Natural killer cell (primary cell): ENCODE measurements at places on chromosomes 3 and 15. TPM values are rescaled to one million over a fixed set of nuclear protein-coding genes. Genes with fewer than 3 reads are reported as not detected.

DNA sequence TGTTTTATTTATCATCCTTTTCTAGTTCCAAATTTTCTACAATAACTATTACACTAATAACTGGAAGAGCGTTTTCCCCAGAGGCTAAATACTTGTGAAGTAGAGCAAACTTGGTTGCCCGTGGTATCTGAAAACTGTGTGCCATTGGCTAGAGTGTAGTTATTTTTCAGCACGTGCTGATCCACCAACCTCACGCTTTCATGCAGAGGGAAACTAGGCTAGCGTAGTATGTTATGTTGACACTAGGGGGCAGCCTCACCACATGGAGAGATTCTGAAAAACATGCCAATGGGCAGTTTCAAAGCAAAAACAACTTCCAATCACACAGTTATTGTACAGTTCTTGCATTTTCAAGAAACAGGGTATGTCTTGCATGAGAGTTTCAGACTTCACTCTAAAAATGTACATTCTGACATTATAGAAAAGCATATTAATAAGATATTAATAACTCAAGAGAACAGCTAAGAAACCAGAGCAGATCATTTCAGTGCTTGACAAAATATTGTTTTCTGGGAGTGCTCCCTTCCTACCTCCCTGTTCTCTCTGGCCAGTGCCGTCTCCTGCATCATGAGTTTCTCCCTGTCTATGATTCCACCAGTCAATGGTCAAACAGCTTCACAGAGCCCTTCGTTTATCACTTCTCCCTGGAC, 39.7 kb downstream of the SPATA12 start:
- no peak overlapping the region for H3K27ac ChIP-seq
- H3K4me3 ChIP-seq = no peak overlapping the region
- no peaks in the 10 kb centered on the region for H3K27me3 ChIP-seq
- no peaks in the 10 kb centered on the region for H3K36me3 ChIP-seq
- peak; percentile 31 for DNase-seq

The IL17RE gene
- total RNA-seq = 2.5 TPM

- no peaks in the 10 kb centered on the region for H3K27me3 ChIP-seq
- H3K4me3 ChIP-seq = no peak overlapping the region
- DNase-seq = no peak
- H3K36me3 ChIP-seq = no peaks in the 10 kb centered on the region
- no peak overlapping the region for H3K27ac ChIP-seq
- H3K4me1 ChIP-seq = no peaks in the 10 kb centered on the region
Measured at GRCh38 chr3:32313723-32314473, 75.4 kb downstream of the CMTM8 start.

The MYO5C gene
- total RNA-seq = 0.45 TPM

GRCh38 chr3:55906896-55907295, 419.8 kb upstream of the WNT5A start:
- DNase-seq = no peak
- H3K4me3 ChIP-seq = no peak overlapping the region
- no peak overlapping the region for H3K27ac ChIP-seq
- no peaks in the 10 kb centered on the region for H3K36me3 ChIP-seq

The THRB gene
- total RNA-seq = not detected

DNA sequence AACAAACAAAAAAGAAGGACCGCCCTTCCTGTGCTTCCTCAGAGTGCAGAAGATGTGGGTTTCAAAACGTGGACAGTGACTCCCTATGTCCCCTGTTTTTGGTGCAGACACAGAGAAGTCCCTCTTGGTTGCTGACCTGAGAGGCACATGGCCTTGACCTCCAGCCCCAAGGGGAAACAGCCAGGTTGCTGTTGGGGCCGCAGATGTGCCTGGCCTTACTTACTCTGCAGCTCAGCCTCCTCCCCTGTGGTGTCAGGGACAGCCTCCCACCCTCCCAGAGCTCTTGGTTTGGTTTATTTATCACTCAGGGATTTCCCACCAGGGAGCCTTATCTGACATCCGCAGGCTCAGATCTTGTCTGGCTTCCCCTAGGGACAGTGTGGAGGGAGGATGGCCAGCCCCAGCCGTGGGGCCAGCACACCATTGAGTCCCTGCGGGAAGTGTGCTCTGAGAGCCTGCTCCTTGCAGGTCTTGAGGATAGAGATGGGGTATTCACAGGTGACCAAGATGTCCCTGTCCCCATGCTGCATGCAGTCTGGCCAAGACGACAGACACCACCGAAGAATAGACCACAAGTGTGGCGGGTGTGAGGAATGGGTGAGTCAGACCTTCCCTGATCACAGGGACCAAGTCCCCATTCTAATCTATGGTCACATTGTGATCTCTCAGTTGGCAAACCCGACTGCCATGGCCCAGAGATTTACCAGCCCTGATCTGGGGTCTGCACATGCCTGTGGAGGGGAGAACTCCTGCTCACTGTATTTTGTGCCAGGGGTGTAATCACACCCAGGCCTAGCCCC, 134.3 kb upstream of the ABHD17C start:
- H3K4me1 ChIP-seq = peaks cover 11% of the 10 kb centered on the region
- DNase-seq = no peak
- H3K4me3 ChIP-seq = no peak overlapping the region
- H3K27me3 ChIP-seq = no peaks in the 10 kb centered on the region
- no peaks in the 10 kb centered on the region for H3K36me3 ChIP-seq
- H3K27ac ChIP-seq = no peak overlapping the region

- H3K27me3 ChIP-seq = no peaks in the 10 kb centered on the region
- H3K27ac ChIP-seq = no peak overlapping the region
- H3K4me1 ChIP-seq = no peaks in the 10 kb centered on the region
- DNase-seq = no peak
- H3K36me3 ChIP-seq = no peaks in the 10 kb centered on the region
Measured at GRCh38 chr15:29685156-29686078, 136.9 kb downstream of the TJP1 start.

DNA sequence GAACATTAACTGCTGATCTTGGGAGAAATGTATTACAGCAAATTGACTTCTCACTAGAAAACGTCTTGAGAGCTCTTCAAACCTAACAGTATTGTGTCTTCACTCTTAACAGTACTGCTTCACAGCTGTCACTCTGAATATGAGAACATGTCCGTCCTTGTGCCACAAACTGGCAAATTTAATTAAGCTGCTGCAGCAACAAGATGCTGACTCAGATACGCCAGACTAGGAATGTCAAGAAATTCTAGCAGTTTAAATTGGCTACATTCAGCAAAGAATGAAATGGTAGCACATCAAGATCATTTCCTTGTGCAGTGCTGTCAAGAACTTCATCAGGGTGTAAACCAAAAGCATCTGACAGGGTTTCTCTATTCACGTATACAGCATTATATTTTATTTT, 7.6 kb downstream of the ICE2 start:
- H3K36me3 ChIP-seq = peaks cover 40% of the 10 kb centered on the region
- H3K4me3 ChIP-seq = no peak overlapping the region
- no peak overlapping the region for H3K27ac ChIP-seq
- no peak for DNase-seq
- no peaks in the 10 kb centered on the region for H3K27me3 ChIP-seq
- no peaks in the 10 kb centered on the region for H3K4me1 ChIP-seq

The MGLL gene
- total RNA-seq = 2.7 TPM

The FHIT gene
- total RNA-seq = 2.7 TPM

The GOLGA8J gene
- 1.2 TPM for total RNA-seq

GRCh38 chr15:55366981-55367380, 41.2 kb downstream of the CCPG1 start:
- H3K4me1 ChIP-seq = no peaks in the 10 kb centered on the region
- H3K36me3 ChIP-seq = peaks cover 24% of the 10 kb centered on the region
- H3K4me3 ChIP-seq = no peak overlapping the region
- H3K27ac ChIP-seq = no peak overlapping the region
- DNase-seq = no peak

- no peak overlapping the region for H3K27ac ChIP-seq
- no peak overlapping the region for H3K4me3 ChIP-seq
- peaks cover 7% of the 10 kb centered on the region for H3K4me1 ChIP-seq
- H3K36me3 ChIP-seq = peaks cover 9% of the 10 kb centered on the region
- H3K27me3 ChIP-seq = no peaks in the 10 kb centered on the region
- DNase-seq = peak; percentile 10
Measured at GRCh38 chr3:69011096-69011730, 2.3 kb downstream of the EOGT start.

The CCK gene
- 0.54 TPM for total RNA-seq
